ENCODE measurements at places on chromosomes 11 and 22.

- DNase-seq: no peak
Observed at GRCh38 chr11:72985645-72986044, 156.5 kb downstream of the FCHSD2 start.

- no peak for DNase-seq
Observed at GRCh38 chr22:31019191-31019930, 50.3 kb downstream of the TUG1 start.

DNA sequence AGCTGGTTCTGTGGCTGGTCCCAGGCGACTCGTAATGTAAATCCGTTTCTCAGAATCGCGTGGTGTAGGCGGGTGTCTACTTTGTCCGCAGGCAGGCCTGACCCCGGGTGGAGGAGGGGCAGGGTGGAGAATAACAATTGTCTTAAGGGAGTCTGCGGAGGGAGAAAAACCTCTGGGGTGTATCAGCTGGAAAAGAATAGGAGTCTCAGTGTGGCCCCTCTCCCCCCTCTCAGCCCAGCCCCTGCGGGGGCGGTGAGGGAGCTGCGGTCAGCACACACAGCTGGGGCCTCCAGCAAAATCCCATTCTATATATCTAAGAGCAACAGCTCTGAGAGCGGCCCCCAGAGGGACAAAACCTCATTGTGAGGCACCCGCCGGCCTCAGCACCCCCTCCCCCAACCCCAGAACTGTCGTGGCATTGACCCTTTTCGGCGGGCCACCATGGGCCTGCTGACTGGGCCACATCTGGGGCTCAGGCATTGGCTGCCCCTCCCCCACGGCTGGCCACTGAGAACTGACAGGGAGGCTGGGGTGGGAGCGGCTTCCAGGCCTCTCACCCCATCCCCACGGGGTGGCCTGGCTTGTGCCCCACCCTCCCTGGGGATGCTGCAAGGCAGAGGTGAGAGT lies 2.7 kb upstream of the MYRF start:
- no peak for DNase-seq

- DNase-seq: no peak
Observed at GRCh38 chr11:96713301-96713700, 323.5 kb downstream of the JRKL start.

- DNase-seq: no peak
Observed at GRCh38 chr22:35274154-35274871, 17.0 kb downstream of the HMGXB4 start.

DNA sequence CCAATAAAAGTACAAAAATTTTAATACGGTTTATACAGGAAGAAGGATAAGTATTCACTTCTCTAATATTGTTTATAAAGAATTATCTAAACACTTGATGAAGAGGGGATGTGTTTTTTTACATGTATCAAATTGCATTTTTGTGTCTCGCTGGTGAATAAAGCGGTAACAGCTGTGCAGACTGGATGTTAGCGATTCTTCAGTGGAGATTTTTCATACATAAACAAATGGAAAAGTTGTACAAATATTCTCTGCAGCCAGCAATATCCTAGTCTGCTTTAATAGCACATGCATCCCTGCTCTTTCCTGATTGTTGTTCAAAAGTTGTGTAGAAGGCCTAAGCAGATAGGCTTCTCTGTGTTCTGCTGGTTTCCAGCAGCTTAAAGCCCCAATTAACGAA lies 369.3 kb downstream of the SOX6 start:
- no peak for DNase-seq

Measured in activated naive CD4-positive, alpha-beta T cell treated with anti-CD3 and anti-CD28 coated beads, Interleukin-2, amount 50 U/mL, for 16 hours (primary cell).